Daoy (cell line): ENCODE measurements at places on chromosomes 7 and 10. TPM values are rescaled to one million over a fixed set of nuclear protein-coding genes. Genes with fewer than 3 reads are reported as not detected.

GRCh38 chr7:70846208-70846607, 285.7 kb upstream of the GALNT17 start:
- DNase-seq: no peak

GRCh38 chr7:16661924-16662323, 15.9 kb downstream of the BZW2 start:
- no peak for DNase-seq

GRCh38 chr10:96025566-96025965, 17.8 kb upstream of the CCNJ start:
- DNase-seq: peak; percentile 15

- DNase-seq: no peak
Observed at GRCh38 chr10:69570050-69570816, 3.0 kb downstream of the NEUROG3 start.

DNA sequence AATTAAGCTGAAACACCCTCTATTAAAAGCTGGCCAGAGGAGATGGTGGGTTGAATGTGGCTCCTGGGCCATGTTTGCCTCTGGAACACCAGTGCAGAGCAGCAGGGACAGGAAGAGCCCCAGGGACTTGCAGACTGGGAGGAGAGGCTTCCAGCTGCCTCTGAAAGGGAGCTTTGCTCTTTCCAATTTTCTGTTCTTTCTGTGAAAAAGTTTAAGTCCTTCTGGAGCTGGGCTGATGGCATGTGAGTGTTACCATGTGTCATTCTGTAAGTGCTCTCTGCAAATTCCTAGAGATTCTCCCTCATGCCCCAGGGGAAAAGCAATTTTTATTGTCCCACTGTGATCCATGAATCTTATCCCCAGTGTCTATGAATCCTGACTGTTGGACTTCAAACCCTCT, 112.8 kb upstream of the LANCL2 start:
- no peak for DNase-seq

- no peak for DNase-seq
Observed at GRCh38 chr10:129390726-129391125, 76.3 kb upstream of the MGMT start.

DNA sequence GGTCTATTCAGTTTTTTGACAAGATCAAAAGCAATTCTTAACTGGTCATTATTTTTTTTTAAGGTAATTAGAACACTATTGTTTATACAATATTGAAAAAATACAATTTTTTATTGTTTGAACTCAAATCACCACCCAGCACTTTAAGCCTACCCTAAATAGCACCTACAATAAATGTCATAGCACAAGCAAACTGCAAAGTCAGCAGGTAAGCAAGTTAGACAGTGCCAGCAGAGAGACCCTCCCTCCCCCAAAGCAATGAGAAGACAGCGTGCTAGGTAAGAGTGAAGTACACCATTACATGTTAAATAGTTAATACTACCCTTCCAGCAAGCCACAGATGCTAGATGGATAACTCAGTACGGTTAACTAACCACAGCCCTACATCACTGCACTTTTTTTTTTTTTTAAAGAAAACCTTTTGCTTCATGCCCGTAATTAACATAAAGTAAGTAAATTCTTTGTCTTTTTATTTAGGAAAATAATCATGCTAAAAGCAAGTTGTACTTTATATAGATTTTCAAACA, 120.0 kb downstream of the UBE2H start:
- DNase-seq: peak; percentile 16

- DNase-seq: no peak
Observed at GRCh38 chr10:85445702-85446101, 920.9 kb downstream of the GRID1 start.

DNA sequence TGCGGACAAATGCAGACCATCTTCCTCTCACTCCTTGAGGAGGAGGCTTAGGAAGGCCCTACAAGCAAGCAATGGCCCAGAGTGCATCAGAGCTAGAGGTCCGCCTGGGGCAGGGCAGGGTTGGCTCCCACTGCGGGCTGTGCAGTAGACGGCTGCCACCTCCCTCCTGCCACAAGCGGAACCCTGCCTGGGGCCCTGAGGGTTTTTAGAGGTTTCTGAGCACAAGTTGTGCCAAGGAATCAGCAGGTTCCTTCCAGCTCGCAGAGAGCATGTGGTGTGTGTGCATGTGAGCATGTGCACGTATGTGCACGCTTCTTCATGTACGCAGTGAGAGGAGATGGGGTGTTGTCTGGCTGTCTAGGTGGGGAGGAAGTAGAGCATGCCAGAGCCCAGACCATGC, 25.9 kb upstream of the SMARCD3 start:
- DNase-seq: no peak

DNA sequence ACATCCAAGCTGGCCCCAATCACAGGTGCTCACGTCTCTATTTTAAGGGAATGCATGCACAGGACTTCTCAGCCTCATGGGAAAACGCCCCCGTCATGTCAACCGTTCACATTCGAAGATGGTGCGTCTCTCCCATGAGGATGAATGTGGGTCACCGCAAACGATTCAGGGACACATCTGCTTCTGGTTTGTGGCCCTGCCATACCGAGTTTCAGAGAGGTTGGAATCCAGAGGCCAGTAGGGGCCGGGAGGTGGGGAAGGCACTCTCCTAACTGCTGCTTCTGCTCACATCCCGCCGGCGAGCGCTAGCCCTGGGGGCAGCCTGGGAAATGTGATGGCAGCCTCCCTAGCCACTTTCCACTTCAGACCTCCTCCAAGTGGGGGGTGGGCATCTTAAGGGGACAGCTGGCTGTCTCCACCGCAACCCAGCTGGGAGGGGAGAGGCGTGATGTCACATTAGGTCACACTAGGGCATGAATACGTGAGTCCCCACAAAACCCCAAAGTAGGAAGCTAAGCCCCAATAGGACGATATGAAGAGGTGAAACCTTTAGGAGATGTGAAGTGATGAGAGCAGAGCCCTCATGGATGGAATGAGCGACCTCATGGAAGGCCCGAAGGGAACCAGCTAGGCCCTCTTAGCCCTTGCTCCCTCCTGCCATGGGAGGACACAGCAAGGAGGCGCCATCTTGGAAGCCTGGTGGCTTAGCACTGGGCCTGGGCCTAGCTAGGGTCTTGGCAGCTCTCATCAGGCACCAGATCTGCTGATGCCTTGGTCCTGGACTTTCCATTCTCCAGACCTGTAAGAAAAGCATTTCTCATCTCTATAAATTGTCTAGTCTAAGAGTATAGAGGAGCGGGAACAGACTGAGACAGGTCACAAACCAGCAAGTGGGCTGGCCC, 107.8 kb downstream of the TCERG1L start:
- DNase-seq: no peak

The HOXA1 gene
- 5.5 and 6.4 TPM in 2 replicates for total RNA-seq

The TUBB8 gene
- 0.60 TPM in 1 of 2 replicates, not detected in the other for total RNA-seq

The CLDN4 gene
- total RNA-seq: 0.15 and 1.4 TPM in 2 replicates
